Spinal cord (tissue), 10 donors: ENCODE measurements at places on chromosomes 7 and 10. TPM values are rescaled to one million over a fixed set of nuclear protein-coding genes. Genes with fewer than 3 reads are reported as not detected.

Gene VGF
- 7.9 TPM for total RNA-seq

Gene MMD2
- 10.1 TPM for total RNA-seq

Gene SH2D4B
- 0.20 TPM for total RNA-seq

GRCh38 chr10:91887272-91888076 lies 21.8 kb downstream of the FGFBP3 start:
- peak; percentile 74 for DNase-seq

DNA sequence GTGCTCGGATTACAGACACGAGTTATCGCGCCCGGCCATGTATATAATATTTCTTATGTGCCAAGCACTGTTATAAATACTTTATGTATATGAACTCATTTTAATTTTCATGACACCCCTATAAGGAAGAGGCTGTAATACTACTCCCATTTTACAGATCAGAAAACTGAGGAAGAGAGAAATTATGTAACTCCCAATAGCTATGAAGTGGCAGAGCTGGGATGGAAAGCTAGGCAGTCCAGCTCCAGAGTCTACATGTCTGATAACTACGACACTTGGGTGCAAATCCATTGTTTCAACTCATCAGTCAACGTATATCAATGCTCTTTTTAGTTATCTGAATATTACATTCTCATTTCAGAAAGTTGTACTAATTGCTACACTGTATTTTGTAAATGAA lies 17.0 kb downstream of the PDK4 start:
- DNase-seq, result no peak

DNA sequence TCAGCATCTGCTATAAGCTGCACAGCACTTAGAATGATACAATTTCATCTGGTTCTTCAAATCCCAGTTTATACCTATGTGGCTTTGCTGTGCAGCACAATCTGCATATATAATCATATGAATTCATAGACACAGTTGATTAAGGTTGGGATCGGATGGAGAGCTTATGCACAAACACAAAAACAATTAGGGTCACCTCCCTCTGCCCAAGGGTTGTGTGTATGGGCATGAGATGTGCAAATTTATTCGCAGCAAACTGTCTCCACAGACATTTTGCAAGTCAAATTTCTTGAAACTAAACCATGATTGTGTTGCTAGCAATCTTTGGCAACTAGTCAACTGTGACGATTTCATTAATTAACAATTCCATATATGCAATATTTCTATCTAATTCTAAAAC lies 955.7 kb downstream of the SORCS3 start:
- no peak for DNase-seq

DNA sequence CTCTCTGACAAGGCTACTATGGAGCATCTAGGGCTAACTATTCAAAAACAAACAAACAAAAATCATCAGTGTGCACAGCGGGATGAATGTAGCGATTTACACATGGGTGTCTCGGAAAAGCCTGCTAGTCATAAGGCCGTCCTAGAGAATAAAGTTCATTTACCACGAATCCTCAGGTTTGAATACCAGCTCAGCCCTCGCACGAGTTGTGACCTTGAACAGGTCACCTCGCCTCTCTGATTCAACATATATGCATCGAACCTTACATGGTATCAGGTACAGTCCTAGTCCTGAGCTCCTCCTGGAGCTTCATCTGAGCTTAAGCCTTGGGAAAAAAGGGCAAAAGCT lies 572 bp downstream of the ATP5MF start:
- DNase-seq, result no peak

DNA sequence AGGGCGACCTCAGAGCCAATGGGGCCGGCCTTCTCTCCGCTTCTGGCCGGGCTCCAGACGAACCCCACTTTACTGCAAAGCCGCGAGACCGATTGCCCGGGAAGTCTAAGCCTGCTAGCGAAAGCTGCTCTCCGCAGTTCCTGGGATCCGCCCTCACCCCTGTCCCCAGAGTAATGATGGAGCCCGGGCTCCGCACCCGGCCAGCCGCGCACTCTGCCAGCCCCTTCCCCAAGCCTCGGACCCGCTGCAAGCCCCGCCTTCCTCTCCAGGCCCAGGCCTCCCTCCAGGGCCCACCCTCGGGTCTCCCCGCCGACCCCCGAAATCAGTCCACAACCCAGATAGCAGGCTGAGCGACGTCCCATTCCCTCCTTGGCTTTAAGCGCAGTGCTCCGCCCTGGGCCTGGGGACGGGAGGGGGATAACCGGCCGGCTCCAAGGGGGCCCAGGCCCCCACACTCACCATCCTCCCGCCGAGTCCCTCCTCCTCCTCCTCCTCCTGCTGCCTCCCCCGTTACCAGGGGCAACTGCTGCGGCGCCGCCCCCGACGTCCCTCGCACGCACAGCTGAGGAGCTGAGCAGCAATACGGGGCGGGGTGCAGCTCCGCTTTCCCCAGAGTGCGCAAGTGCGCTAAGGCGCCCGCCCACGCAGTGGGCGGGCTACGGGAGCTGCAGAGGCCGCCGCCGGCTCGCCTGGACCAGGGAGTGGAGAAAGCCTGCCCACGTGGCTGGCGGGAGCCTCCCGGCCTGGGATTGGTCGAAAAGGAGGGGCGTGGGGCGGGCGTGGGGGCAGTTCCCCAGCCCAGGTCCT lies at the start of gene ARL3:
Gene ARL3 (minus strand): TSS at position 584 of the 807 bp plus-strand sequence. CDS start 122 bp downstream, at position 462.
- DNase-seq, result peak; percentile 97
